ENCODE measurements at places on chromosomes 1 and 21.

- no peak for DNase-seq
Measured at GRCh38 chr1:6599141-6599975, 3.3 kb downstream of the KLHL21 start.

DNA sequence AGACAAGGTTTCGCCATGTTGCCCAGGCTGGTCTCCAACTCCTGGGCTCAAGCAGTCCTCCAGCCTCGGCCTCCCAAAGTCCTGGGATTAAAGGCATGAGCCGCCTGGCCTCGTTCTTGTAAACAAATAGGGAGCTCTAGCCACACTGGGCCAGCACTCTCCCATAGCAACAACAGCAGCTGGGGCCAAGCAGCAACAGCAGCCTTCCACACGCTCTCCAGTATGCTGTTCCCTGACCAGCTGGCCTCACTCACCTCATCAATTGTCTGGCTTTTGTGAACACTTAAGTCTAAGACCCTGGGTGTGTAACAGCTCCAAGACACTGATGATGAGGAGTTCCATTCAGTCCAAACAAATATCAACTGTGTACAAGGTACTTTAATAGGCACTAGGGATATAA lies 16.9 kb upstream of the GLIS1 start:
- no peak for DNase-seq

GRCh38 chr1:176225479-176225875 lies 18.4 kb upstream of the COP1 start:
- no peak for DNase-seq

GRCh38 chr1:150927624-150928023 lies 1.5 kb downstream of the SETDB1 start:
- DNase-seq, result no peak

DNA sequence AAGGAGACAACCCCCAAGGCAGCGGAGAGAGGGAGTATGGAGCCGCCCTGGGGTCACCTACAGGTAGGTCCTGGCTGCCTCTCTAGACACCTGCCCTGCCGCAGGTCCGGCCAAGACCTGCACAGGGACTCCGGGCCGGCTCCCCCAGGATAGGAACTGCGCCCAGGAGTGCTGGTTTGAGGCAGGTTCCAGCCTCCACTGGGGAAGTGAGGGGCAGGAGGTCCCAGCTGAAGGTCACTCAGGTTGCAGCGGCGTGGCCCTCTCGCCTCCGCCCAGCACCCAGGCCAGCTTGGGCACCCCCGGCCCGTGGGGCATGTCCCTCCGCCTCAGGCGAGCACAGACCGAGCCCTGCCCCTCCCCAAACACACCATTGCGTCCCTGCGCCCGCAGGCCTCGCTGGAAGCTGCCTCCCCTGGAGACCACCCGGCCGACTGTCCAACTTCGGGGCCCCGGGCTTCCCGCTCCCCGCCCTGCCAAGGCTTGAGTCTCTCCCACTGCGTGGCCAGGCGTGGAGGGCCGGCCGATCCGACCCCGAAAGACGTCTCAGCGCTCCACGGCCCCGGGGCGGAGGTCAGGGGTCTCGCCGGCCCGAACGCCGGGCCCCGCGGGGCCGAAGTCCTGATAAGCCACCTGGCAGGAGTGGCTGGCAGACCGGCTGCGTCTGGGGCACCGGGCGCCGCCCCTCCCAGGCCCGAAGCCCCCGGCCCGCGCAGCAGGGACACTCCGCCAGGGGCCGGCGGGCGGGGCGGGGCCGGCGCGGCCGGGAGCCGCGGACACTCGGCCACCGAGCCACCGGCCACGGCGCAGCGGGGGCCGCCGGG lies 1.4 kb upstream of the SKI start:
- no peak for DNase-seq

- DNase-seq, result no peak
Measured at GRCh38 chr1:52955129-52955970, 28.3 kb downstream of the SCP2 start.

- no peak for DNase-seq
Measured at GRCh38 chr1:21340230-21340945, 50.1 kb upstream of the ECE1 start.

GRCh38 chr1:212987702-212988322 lies 27.9 kb downstream of the ANGEL2 start:
- DNase-seq, result no peak

DNA sequence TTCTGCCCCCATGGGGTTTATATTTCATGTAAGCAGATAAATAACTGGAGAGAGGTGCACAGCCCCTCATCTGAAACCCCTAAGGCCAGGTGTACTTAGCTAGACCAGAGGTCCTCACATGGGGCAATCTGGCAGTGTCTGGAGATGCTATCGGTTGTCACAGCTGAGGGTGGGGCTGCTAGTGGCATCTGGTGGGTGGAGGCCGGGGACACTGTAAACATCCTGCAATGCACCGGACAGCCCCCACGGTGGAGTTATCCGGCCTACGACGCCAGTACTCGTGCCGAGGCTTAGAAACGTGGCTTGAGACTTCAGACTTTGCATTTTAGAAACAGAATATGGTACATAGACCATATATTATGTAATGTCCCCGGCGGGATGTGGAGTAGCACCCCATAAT lies 186.5 kb upstream of the VAMP3 start:
- DNase-seq, result no peak

All from thoracic aorta (tissue), 2 donors.